Mesothelial cell of epicardium (in vitro differentiated cells): ENCODE measurements at places on chromosomes 13 and 19.

GRCh38 chr13:104314926-104315535 is 1248.8 kb upstream of the SLC10A2 start:
- no peak for DNase-seq

- DNase-seq, result no peak
Measured at GRCh38 chr13:97262058-97262457, 39.9 kb downstream of the MBNL2 start.

DNA sequence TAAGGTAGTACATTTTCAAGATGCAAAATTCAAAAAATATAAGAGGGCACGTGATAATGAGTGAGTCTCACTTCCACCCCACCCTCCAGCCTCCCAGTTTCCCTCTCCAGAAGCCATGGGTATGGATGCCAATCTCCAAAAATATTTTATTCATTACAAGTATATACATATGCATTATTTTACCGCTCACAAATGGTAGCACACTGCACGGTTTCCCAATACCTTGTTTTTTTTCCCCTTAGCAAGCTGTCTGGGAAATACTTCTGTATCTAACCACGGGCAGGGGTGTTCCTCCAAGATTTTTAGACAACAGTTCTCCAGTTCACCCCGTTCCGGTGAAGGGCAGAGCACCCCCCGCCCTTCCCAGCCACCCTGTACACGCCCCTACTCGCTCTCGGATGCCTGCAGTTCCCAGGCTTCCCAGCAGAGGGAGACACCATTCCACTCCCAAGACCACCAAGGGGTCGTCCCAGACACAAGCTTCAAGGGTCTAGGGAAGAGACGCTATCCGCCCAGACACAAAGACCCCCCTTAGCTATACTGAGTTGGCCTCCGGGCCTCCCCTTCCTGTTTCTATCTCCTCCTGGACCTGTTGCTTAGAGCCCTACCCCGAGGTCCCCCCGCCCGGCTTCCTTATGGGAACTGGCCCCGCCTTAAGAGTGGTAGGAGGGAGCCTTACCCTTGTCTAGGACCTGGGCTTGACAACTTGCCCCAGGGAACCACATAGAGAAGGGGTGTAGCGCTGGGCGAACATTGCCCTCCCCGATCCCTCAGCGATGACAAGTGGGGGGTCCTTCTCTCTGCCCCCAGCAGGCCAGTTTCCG is 1.1 kb upstream of the FXYD3 start:
- DNase-seq, result peak; percentile 56

DNA sequence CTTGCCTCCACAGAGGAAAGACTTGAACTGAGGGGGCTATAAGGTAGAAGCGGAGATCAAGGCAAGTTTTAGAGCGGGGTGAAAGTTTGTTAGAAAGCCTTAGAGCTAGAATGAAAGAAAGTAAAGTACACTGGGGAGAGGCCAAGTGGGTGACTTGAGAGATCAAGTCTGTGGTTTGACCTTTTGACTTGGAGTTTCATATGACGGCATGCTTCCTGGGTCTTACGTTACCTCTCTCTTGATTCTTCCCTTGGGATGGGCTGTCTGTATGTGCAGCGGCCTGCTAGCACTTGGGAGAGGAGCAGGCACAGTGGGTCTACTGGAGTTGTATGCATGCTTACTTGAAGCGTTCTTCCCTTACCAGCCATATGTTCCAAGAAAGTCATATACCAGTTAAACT is 1768.5 kb downstream of the PCDH9 start:
- DNase-seq, result no peak
